OCI-M1 (cell line): ENCODE measurements at places on chromosomes 4 and X.

GRCh38 chr4:60589425-60589824, 610.7 kb upstream of the ADGRL3 start:
- DNase-seq: peak; percentile 55

DNA sequence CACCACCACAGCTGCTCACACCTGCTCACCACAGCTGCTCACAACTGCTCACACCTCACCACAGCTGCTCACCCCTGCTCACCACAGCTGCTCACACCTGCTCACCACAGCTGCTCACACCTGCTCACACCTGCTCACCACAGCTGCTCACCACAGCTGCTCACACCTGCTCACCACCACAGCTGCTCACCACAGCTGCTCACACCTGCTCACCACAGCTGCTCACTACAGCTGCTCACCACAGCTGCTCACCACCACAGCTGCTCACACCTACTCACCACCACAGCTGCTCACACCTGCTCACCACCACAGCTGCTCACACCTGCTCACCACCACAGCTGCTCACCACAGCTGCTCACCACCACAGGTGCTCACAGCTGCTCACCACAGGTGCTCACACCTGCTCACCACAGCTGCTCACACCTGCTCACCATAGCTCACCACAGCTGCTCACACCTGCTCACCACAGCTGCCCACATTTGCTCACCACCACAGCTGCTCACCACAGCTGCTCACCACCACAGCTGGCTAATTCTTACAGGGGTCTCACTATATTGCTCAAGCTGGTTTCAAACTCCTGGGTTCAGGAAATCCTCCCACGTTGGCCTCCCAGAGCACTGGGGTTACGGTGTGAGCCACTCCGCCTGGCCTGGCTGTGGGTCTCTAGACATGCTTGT, 30.4 kb upstream of the CPLX1 start:
- no peak for DNase-seq

DNA sequence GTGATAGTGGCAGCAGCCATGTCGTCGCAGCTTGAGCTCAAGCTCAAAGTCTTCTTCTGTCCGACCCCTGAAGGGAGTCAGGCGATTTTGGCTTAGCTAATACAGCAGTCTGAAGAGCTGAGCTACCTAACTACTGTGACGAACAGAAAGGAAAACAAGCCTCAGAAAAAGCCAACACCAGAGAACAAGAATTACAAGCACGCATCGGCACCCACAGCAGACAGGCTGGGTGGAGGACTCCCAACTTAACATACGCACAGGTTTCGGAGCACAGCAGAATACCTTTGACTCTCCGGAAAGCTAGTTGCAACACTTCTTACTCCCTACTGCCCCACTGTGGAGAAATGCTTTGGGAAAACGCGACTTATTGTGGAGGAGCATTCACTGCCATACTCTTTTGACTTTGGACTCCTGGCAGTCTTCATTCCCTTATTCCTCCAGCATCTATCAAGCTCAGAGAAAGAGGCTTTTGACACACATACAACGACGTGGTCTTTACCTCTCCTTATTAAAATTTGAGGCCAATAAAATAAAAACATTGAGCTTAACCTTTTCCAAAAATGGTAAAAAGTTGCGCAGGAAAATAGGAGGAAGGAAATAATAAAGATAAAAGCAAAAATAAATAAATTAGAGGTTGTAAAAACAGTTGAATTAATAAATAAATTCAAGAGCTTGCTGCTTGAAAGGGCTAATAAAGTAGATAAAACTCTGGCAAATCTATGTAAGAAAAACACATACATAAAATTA, 41.3 kb upstream of the GPC3 start:
- peak; percentile 15 for DNase-seq

DNA sequence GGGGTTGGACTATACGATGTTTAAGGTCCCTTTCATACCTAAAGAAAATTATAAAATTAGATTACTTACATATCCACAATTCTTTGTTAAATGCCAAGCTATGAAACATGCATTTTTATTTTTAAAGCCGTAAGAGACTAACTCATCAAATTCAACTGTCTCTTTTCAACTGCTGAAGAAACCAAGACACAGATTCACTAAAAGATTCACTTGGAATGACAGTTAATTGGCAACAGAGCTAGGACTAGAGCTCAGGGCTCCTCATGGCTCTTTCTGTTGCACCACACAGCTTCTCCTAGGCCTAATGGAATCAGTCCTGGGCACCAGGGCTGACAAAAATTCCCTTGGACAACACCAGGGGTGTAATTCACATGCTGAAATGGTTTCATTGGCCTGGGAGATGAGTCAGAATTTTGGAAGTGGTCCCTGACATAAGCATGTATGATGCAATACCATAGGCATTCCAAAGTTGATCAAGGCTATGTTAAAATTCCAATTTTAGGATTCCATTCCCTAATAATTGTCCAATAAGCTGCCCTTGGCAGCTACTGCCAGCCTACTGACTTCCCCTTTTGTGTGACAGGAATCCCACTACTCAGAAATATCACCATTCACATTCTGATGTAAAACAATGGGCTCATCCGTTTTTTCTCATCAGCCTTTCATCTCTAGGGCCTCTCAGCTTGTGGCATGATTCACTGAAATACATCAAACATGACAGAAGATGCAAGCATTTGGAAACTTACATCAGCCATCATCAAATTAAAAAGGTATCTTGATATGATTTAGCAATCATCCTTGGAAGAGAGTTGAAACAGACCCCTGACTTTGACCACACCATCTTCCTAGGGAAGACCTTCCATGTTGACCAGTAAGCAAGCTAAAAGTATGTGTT, 54.2 kb downstream of the PLAC1 start:
- DNase-seq: peak; percentile 49

DNA sequence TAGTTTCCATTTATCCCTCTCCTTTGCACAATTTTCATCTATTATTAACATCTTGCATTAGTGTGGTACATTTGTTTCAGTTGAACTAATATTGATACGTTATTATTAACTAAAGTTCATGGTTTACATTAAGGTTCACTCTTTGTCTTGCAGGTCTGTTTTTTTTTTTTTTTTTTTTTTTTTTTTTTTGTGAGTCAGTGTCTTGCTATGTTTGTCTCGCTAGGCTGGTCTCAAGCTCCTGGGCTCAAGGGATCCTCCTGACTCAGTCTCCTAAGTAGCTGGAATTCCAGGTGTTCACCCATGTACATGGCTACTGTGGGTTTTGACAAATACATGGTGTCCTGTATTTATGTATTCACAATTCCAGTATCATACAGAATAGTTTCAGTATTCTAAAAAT, 6.8 kb downstream of the TBC1D19 start:
- DNase-seq: no peak

- DNase-seq: no peak
Observed at GRCh38 chr4:141430686-141431085, 205.7 kb upstream of the IL15 start.

GRCh38 chr4:95058991-95059390, 301.2 kb downstream of the BMPR1B start:
- no peak for DNase-seq

- DNase-seq: no peak
Observed at GRCh38 chr4:186318481-186318880, 52.5 kb downstream of the F11 start.

DNA sequence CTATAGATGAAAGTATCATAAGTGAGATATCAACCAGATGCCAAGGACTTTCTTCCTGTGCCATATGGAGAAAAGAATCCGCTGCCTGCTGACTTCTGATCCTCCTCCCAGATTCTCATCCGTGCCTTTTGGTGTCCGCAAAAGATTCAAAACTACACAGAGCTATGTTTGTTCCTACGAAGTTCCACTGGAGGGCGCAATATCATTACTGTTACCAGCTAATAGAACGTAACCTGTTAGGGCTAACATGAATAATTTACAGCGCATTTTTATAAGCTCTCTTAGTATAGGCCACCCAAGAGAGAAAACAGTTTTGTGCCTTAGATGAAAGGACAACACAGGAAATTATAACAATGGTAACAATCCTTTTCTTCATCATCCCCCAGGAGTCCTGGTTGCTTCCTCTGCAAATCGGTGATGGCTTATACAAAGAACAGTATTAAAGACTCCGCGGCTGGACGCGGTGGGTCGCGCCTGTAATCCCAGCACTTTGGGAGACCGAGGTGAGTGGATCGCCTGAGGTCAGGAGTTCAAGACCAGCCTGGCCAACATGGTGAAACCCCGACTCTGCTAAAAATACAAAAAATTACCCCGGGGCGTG, 22.8 kb upstream of the CENPVL3 start:
- peak; percentile 51 for DNase-seq

DNA sequence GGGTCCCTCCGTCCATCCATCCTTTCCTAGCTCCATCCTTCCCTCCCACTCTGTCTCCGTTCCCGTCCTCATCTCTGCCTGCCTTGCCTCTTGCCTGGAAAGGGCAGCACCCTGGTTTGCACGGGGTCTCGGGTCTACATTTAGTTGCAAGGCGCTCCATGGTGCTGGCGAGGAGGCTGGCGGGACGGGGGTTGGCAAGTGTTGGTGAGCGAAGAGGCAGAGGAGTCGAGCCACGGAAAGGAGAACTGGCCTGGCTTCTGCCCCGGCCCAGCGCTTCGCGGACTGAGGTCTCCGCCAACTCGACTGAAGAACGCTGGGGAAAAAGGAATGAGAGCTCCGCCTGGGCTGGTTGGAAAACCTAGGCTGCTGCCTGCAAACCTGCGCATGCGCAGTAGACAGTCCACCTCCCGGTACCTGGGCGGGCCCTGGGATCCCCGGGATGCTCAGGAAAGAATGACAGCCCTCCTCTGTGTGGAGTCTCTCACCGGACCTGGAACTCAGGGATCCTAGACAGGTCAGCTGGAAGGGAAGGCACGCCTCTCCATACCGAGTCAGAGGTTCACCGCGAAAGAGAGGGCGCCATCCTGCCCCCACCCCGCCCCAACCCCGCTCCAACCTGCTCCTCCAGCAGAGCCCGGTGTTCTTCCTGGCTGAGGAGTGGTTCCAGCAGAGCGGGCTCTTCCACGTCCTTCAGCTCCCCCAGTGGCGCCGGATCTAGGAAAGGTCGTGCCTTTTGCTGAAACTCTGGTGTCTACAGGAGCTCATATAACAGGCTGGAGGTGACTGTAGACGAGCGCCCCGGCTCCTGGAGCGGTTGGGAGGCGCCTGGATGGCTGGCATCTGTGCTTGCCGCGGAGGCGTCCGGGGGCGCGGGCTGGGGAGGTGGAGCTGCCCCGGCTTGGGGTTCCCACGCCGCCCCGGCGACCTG, 6.0 kb downstream of the FRG2 start:
- DNase-seq: no peak

DNA sequence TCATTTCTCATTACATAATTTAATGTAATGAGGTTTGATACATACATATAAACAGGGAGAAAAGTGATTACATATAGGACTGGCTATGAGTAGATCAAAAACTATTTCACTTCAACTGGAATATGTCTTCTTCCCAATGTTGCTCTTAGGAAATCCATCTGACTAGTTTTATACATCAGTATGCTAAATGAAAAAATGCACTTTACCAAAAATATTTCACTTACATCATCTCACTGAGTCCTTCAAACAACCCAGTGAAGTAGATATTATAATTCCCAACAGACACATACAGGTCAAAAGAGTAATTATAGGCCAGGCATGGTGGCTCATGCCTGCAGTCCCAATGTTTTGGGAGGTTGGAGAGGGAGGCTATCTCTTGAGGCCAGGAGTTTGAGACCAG, 215.9 kb downstream of the MID1 start:
- DNase-seq: no peak

DNA sequence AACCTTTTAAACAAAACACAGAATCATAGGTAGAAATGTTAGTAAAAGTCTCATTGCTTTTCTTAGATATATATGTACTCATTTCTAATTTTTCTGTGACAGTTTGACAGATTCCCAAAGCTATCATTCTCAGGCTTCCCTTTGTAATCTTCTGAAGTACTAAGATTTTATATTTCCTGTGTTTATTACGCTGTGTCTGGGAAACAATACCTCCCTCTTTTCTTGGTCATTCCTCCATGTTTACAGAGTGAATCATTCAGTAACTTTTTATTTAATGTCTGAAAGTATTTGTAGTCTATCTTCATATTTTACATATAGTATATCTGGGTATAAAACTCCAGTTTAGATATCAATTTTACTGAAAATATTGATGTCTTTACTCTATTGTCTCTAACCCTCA, 1826.3 kb upstream of the IGFBP7 start:
- no peak for DNase-seq

GRCh38 chrX:2658585-2659292, 32.4 kb upstream of the CD99 start:
- DNase-seq: no peak

- no peak for DNase-seq
Observed at GRCh38 chr4:66275411-66276038, 605.2 kb upstream of the EPHA5 start.

GRCh38 chr4:3239998-3240920, 8.7 kb upstream of the MSANTD1 start:
- no peak for DNase-seq

GRCh38 chr4:48046059-48046458, 29.5 kb downstream of the NIPAL1 start:
- DNase-seq: peak; percentile 13

GRCh38 chrX:66638591-66639500, at the start of gene EDA2R:
TSS of gene EDA2R (minus strand) at chrX:66639078. CDS start at chrX:66616020, 23,058 bp downstream.
- no peak for DNase-seq

DNA sequence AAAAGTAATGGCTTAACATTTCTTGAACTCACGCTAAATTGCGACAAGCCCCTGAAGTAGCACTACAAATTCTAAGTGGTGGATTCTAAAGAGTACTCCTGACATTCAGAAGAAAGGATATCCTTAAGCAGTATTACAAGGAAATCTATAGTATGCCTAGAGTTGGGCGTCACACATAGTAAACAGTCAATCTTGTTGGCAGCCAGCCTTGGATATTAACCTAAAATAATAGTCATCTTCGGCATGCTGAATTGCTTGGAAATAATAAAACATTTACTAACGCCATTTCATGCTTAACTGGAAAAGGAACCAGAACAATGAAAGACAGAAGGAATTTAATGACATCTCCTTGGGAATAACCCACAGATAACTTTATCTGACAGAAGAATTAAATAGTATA, 18.6 kb downstream of the ATP8A1 start:
- no peak for DNase-seq

DNA sequence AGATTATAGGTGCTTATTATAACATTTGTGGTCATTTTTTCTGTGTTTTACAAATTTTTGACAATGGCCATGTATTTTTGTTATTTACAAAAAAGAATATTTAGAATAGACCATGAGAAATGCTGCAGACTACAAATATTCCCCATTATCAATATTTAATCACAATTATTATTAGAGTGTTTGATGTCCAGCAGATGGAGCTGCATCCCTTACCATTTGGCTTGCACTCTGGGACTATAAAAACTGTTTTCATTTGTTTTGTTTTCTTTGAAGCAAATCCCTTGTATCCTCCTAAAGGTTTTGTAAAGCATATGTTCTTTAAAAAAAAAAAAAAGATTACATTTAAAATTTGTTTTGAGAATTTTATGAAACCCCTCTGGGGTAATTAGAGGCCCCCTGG, 85.6 kb upstream of the CXorf66 start:
- DNase-seq: peak; percentile 0

DNA sequence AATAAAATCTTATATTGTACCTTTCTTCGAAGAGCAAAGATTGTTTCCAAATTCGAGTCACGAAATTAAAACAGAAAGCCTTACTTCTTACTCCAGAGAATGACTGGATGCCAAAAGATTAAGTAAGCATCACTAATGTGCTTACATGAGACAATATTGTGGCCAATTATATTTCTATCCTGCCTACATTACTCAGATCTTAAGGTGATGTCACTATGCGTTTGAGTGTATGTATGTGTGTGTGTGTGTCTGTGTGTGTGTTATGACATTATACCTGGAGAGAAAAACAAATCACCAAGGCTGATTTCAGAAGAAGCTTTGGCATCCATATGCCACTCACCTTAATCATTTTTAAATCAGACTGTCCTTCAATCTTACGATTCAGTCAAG, 556.3 kb downstream of the PPARGC1A start:
- DNase-seq: no peak

- no peak for DNase-seq
Observed at GRCh38 chrX:133497356-133497755, 82.1 kb upstream of the GPC4 start.
